ENCODE measurements at places on chromosomes 6 and 20.

DNA sequence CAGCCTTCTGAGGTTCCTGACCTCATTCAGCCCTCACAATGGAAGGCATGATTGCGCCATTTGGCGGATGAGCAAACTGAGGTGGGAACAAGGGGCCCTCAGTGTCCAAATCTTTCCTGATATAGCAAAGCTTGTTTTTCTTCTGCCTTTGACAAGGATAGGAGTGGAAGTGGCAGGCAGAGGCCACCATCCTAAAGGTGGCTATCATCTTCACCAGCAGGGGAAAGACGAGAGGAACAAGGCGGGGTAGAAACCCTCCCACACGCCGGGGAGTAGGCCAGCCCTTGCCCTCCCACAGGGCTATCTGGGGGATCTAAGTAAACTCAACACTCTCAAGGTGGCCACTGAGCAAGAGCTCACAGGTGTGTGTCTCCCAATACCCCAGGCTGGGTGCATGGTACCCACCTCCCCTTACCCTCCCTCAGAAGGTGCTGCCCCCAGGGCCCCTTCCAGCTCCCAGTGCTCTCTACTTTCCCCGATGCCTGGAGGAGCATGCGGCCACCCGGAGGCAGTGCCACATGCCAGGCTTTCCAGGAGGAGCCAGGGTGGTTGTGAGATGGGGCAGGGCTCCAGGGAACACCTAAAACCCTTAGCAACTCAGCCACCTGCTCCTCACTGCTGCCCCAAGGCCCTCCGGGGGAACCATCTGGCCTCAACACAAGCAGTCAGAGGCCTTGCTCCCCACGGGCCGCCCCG is 11.2 kb downstream of the SPDEF start:
- DNase-seq: no peak

DNA sequence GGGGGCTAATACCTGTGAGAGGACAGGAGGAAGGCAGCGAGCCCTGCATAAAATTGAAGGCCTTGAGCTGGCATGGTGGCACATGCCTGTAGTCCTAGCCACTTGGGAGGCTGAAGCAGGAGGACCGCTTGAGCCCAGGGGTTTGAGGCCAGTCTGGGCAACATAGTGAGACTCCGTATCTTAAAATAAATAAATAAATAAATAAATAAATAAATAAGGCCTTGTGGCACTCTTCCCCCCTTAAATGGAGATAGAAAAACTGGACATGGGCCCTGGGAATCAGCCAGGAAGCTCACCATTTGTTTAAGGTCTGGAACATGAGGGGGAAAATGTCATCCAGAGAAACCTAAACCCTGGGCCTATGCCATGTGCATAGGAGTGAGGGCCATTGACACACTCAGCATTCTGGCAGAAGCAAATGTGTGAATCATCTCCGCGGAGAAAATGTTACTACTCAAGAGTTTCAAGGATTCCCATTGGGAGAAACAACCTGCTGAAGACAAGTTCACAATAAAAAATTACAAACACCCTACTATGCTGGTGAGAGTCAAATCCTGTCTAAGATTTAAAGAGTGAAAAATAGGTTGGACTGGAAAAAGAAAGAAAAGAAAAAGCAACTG is 51.9 kb upstream of the UBR2 start:
- no peak for DNase-seq

DNA sequence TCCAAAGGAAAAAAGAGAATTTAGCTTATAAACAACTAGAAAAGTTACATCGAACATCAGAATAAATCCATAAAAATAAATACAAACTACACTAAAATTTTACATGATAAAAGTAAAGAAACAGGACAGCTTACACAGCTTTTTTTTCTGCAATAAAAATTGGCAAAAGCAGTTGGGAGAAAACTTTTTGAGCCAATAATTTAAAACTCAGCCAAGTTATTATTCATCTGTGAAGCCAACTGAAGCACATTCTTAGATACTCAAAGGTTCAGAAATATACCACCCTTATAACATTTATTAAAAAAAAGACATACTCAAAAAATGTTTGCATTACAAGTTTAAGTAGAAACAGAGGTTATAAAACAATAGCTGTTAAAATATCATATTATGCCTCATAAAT is 23.7 kb upstream of the RSPO3 start:
- no peak for DNase-seq

DNA sequence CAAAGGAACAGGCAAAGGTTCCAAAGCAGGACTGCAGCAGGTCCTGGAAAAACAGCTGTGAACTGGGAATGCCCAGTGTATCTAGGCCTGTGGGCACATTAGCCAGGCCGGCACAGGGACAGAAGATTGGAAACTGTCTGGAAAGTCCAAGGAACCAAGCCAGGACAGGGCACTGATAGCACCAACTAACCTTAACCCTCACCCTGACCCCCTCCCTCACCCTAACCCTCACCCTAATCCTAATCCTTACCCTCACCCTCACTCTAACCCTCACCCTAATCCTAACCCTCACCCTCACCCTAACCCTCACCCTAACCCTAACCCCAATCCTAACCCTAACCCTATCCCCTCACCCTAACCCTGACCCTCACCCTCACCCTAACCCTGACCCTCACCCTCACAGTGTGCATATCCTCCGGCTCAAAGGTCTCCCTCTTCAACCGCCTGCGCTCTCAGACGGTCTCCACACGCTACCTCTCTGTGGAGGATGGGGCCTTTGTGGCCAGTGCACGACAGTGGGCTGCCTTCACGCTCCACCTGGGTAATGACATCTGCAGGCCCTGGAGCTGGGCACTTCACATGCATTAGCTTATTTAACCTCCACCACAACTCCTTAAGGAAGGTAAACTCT is 5.1 kb upstream of the MATN4 start:
- DNase-seq: no peak
